Cardiac ventricle fibroblast (primary cell): ENCODE measurements at places on chromosomes 7 and 10. TPM values are rescaled to one million over a fixed set of nuclear protein-coding genes. Genes with fewer than 3 reads are reported as not detected.

GIMAP1 gene
- 0.12 and 0.20 TPM in 2 replicates for total RNA-seq

DPYSL4 gene
- total RNA-seq, result 28.4 and 33.4 TPM in 2 replicates

ITPRID1 gene
- not detected in 2 replicates for total RNA-seq

SPDYE1 gene
- total RNA-seq, result not detected in 2 replicates

C10orf53 gene
- total RNA-seq, result not detected in 2 replicates

CHRM2 gene
- 0.12 and 0.15 TPM in 2 replicates for total RNA-seq

C10orf143 gene
- total RNA-seq, result 1.1 and 3.2 TPM in 2 replicates

MYH16 gene
- total RNA-seq, result not detected in 2 replicates

SPRN gene
- 0.20 and 0.75 TPM in 2 replicates for total RNA-seq

ZNF425 gene
- total RNA-seq, result 2.4 and 3.5 TPM in 2 replicates

MEIG1 gene
- total RNA-seq, result not detected in 2 replicates

SLC26A5 gene
- not detected in 2 replicates for total RNA-seq

CNNM1 gene
- total RNA-seq, result 0.05 and 0.06 TPM in 2 replicates
